M059J (cell line): ENCODE measurements at places on chromosomes 2 and 18.

- DNase-seq = no peak
Measured at GRCh38 chr2:110126906-110127305, 11.3 kb upstream of the MALL start.

DNA sequence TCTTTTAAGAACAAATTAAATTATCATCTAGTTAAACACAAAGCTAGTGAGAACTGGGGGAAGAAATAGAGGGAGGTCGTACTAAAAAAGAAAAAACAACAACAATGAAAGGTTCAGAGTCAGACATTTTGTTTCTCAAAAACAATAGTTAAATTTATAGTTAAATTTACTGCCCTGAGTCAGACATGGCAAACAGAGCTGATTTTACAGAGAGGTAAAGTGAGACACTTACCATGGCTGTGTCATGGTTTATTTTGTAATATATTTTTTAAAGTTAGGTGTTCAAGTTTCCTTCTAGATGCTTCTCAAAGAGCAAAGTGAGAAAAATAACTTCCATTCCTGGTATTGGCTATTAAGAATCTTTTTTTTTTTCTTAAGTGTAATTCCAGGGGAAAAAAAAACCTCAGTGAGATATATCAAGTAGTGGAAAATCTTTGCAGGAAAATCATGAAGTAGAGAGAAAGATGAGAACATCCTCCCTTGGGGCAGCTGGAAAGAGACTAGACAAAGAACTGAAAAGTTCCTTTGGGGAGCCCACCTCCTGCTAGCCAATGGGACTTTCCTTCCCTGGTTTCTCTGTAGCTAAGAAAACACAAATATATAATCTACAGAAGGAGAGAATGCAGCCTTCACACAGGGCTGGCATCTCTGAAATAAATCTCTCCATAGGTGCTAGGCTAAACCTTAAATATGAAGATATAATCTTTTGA, 12.3 kb downstream of the KLF7 start:
- no peak for DNase-seq

DNA sequence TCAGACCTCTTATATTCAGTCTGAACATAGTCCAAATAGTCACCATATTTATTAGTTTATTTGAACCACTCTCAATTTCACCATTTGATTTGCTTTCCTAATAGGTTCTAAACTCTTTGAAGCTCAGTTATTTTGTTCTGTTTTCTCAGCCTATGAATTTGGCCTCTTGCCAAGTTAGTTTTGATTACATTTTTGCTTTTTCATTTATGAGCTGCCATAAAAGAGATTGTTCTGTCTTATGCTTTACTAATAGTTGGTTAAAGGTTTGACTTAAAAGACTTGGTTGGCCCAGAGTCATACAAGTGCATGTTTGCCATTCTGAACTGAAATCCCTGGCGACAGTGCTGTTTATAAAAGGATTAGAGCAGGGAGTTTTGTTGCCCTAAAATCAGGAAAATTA, 85.9 kb upstream of the RANBP2 start:
- no peak for DNase-seq

GRCh38 chr2:11309706-11310105, 34.7 kb downstream of the ROCK2 start:
- peak; percentile 83 for DNase-seq

DNA sequence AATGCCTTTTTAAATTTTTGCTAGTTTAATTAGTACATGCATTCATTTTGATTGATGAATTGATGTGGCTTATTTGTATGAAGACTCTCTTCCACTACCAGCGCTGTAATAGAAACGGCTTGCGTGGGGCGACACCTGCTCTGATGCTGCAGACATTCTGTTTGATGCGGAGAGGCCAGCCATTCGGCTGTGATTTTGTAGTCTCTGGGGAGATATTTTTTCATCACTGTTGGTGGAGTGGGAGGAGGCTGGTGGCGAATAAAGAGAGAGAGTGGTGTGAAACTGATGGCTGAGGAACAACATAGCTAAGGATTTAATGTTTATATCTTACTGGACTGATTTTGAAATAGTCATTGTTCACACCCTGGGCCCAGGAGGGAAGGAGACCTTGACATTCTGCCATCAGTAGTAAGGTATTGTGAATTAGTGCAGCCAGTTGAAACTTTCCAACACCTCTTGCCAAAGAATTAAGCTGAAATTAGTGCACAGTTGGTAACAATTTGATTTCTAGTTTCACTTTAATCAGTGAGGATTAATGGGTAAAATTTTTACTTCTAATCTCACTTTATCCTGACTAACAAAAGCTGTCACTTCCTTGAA, 224.1 kb downstream of the MTX2 start:
- DNase-seq = no peak

- DNase-seq = no peak
Measured at GRCh38 chr2:171956135-171956825, 34.0 kb downstream of the HAT1 start.

DNA sequence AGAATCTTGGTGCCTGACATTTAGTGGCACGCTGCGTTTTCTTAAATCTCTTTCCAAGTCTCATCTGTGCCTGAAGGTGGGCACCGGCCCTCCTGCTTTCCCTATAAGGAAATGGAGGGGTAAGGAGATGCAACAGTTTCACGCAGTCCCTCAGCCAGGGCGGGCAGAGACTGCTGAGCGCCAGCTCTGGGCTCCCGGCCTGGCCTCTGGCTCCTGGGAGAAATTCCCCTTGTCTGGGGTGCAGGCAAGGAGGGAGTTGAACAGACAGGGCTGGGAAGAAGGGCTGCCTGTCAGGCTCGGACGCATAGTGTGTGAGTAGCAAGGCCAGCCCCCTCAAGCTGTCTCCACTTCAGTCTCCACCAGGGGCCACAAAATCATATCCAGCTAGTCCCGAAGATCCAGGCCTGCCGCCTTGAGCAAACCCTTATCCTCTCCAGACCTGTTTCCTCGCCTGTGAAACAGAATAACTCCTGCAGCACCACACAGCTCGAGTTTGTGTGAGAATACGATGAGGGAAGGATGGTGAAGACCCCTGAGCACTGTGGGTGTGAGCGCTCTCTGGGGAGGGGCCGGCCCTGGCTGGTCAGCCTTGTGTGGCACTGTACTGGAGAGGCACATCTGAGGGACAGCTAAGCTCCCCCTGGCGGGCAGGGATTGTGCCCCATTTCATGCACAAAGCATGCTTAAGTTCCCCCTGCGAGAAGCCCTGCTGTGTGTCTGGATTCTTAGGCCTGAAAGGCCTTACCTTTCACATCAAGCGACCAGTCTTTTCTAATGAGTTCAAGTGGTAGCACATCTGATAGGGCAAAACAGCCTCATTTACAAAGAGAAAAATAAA, 33.8 kb downstream of the SDC1 start:
- peak; percentile 19 for DNase-seq

GRCh38 chr2:53786352-53786704, 425 bp downstream of the ASB3 start:
- peak; percentile 56 for DNase-seq

- DNase-seq = no peak
Measured at GRCh38 chr2:13822365-13822764, 810.2 kb upstream of the LRATD1 start.

DNA sequence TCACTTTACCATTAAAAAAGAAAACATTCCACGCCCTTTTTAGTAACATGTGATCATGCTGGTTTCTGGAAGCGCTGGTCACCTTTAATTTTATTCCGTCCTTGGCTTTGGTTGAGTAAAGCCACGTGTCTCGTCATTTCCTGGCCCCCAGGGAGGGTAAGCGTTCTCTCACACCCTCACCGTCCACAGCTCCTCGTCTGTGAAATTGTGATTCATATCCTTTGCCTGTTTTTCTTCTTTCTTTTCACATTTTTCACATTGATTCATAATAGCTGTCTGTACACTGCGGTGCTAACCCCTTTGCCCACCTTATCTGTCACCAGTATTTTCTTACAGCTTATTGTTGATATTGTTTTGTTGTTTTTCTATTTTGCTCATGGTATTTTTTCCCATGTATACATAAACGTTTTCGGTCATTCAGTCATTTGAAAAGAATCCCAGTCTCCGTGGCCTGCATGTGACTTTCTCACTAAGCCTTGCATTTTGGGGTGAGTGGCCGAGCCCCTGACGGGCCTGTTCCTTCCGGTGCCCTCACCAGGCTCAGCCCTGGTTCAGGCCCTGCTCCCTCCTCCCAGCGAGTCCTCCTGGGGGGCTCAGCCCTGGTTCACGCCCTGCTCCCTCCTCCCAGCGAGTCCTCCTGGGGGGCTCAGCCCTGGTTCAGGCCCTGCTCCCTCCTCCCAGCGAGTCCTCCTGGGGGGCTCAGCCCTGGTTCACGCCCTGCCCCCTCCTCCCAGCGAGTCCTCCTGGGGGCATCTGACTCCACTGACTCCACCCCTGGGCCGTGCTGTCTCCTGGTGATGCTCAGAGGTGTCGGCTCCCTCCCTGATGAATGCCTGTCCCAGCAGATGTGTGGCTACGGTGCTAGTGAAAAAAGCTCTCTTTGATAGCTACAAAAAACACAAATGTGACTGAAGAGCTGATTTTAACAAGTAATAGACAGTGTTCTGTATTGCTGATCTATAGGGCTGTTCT, 249.7 kb upstream of the PXDN start:
- peak; percentile 74 for DNase-seq

DNA sequence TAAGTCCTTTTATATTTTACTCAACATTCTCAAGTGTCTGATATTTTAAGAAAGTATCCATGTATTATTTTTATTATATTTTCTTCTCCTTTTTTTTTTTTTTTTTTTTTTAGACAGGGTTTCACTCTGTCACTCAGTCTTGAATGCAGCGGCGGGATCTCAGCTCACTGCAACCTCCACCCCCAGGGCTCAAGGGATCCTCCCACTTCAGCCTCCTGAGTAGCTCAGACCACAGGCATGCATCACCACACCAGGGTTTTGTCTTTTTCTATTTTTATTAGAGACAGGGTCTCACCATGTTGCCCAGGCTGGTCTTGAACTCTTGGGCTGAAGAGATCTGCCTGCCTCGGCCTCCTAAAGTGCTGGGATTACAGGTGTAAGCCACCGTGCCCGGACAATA, 212.1 kb downstream of the TCF4 start:
- no peak for DNase-seq

GRCh38 chr2:9114458-9114857, 92.2 kb upstream of the ASAP2 start:
- DNase-seq = peak; percentile 23

GRCh38 chr2:151855111-151855510, 26.9 kb upstream of the ARL5A start:
- DNase-seq = no peak

- no peak for DNase-seq
Measured at GRCh38 chr18:3554091-3554601, 104.2 kb downstream of the TGIF1 start.

DNA sequence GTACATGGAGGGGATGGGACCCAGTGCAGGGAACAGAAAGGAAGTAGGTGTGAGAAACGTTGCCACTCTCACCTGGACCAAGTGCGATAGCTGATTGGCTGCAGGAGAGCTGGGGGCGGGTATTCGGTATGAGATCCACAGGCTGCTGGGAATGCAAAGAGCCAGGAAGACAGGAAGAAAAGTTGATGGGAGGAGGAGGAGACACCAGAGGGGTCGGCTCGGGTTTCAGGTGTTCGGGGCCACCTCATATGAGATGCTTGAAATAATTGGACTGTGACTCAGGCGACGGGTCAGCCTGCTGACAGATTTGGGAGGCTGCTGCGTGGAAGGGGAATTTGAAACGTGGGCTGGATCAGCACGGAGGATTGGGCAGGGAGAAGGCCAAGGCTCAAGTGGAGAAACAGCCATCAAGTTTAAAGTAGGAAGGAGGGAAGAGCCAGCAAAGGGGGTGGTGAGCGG, 65.1 kb downstream of the MRPS9 start:
- peak; percentile 93 for DNase-seq

DNA sequence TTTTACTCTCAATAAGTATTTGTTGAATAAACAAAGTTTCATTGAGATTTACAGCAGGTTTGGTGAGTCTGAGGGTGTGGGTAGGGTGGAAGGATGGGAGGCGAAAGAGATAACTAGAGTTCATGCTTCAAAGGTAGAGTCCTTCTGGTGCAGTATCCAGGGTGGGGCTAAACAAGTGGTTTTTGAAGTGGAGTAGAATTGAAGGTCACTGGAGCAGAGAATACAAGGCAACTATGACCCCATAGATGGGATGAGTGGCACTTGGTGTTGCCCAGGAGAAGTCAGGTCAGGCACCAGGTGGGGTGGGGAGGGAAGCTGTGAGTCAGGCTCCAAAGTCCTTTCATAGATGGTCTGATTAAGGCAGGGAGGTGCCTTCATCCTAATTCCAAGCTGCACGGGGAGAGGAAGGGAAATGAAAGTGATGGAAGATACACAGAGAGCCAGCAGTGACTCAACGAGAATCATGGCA, 6.6 kb upstream of the CAB39 start:
- DNase-seq = peak; percentile 75

DNA sequence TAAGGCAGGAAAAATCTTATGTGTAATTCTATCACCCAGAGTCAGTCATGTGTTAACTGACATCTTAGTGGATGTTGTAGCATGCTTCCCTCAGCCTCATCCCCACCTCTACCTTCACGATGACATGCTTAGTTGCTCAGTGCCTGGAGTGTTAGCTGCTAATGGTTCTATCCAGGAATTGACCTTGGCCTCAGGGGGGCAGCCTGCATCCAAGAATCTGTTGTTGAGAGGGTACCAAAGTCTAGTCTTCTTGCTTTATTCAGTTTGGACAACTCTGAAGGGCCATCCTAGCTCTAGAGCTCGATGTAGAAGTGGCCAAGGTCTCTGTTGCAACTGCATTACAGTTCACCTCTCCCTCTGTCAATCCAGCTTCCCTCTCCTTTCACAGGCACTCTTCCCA, 61.2 kb downstream of the ACYP2 start:
- DNase-seq = peak; percentile 49

- no peak for DNase-seq
Measured at GRCh38 chr2:112625474-112626114, 20.1 kb upstream of the SLC20A1 start.

DNA sequence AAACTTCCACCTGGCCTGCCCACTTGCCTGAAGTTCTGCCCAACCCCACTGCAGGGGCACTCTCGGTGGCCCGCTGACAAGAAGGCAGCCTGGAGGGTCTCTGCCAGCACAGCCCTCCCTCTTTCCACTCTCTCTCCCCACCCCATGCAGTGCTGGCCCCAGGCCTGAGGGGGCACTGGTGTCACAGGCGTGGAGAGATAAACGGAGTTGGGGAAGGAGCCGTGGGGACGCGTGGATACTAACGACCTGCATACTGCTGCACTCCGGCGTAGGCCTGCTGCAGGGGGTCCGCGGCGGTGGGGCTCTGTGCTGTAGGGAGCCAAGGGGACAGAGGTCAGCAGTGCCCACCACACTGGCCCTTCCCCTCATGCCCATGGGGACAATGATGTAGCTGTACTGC, 299.3 kb downstream of the CELF4 start:
- no peak for DNase-seq

DNA sequence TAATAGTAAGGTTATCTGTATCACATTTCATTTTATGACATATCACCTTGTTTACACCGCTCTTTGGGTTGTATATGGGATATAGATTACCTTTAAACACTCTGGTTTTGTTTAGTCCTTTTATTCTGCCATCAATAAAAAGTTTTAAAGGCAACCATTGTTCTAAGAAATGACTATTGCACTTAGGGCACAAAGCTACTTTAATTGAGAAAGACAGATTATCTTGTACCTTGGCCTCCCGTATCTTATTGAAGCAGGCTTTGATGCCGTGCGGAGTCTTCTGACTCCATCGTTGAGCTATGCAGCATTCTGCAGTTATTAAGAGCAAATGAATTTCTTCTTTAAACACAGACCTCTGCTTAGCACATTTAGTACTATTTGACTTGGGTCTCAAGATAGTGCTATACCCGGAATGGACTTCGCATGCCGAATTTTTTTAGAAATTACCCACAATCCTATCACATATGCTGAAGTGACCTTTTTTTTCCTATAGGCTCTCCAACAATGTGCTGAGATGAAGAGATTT, 16.7 kb downstream of the PKDCC start:
- DNase-seq = no peak

- peak; percentile 98 for DNase-seq
Measured at GRCh38 chr2:101766871-101767739, 69.6 kb downstream of the MAP4K4 start.

- no peak for DNase-seq
Measured at GRCh38 chr2:102593516-102593915, 25.8 kb upstream of the SLC9A2 start.
